Calu3 (cell line): ENCODE measurements at places on chromosomes 6 and 20. TPM values are rescaled to one million over a fixed set of nuclear protein-coding genes. Genes with fewer than 3 reads are reported as not detected.

Gene SIRPB1
- 3.3 and 3.4 TPM in 2 replicates for total RNA-seq

Gene SCGN
- 3.5 and 3.7 TPM in 2 replicates for total RNA-seq

Gene SNAP25
- 0.73 and 0.83 TPM in 2 replicates for total RNA-seq

Gene MLN
- not detected in 2 replicates for total RNA-seq

- peaks cover 45% of the 10 kb centered on the region for H3K27me3 ChIP-seq
- H3K27ac ChIP-seq = no peak overlapping the region
- H3K36me3 ChIP-seq = no peaks in the 10 kb centered on the region
Observed at GRCh38 chr20:58471193-58472164, 43.7 kb downstream of the APCDD1L start.

DNA sequence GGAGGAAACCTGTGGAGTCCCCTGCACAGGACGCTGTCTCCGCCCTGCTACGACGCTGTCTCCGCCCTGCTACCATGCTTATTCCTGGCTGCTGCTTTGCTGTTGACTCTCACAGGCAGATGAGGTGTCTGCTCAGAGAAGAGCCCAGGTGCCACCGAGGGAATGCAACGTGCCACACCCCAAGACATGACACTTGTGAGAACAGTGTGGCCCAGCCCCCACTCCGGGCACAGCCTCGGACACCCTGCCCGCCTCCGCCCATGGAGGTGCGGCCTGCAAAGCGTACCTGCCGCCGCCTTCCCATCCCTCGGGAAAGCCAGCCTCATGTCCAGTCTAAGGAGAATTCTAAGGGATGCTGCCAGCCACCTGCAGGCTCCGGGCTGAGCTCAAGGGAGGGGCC lies 15.6 kb upstream of the MRGBP start:
- peaks cover 23% of the 10 kb centered on the region for H3K27me3 ChIP-seq
- DNase-seq = no peak
- H3K36me3 ChIP-seq = peaks cover 10% of the 10 kb centered on the region
- H3K4me3 ChIP-seq = no peak overlapping the region
- H3K27ac ChIP-seq = no peak overlapping the region
- H3K4me1 ChIP-seq = peaks cover 16% of the 10 kb centered on the region

DNA sequence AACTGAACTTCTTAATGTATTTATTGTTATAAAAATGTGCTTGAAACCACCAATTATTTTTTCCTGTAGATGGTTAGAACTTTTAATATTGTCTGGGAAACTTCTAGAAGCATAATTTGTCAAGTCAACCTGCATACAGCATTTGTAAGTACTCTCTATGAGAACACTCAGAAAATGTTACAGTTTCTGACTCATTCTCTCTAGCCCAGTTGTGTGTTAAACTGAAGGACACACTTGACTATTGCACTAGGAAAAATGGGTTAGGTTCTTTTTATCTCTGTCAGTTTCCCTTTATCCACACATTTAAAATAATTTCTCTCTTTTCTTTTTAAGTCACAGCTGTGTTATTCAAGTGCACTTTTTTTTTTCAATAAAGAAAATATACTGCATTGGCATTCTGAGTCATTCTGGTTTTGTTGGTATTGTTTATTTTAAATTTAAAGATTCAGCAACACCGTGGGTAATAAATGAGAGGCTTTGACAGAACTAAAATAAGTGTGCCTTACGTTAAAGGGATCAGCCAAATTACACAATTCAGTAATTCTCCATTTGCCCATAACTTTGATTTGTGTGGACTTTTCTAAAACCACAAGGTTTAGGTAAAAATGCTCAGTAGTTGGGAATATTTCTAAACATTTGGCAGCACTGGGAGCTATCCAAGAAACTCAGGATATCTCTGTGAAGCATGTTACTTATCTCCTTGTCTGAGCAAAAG lies 50.7 kb downstream of the OPN5 start:
- H3K36me3 ChIP-seq = no peaks in the 10 kb centered on the region
- no peak overlapping the region for H3K4me3 ChIP-seq
- peaks cover 13% of the 10 kb centered on the region for H3K4me1 ChIP-seq
- H3K27ac ChIP-seq = no peak overlapping the region

GRCh38 chr6:44202972-44203750 lies 13.6 kb upstream of the MYMX start:
- no peak overlapping the region for H3K27ac ChIP-seq
- H3K4me1 ChIP-seq = peaks cover 21% of the 10 kb centered on the region
- DNase-seq = no peak
- H3K36me3 ChIP-seq = no peaks in the 10 kb centered on the region
- no peak overlapping the region for H3K4me3 ChIP-seq
- no peaks in the 10 kb centered on the region for H3K27me3 ChIP-seq

- DNase-seq = no peak
- no peaks in the 10 kb centered on the region for H3K27me3 ChIP-seq
- no peaks in the 10 kb centered on the region for H3K4me1 ChIP-seq
- peaks cover 4% of the 10 kb centered on the region for H3K36me3 ChIP-seq
- no peak overlapping the region for H3K4me3 ChIP-seq
Observed at GRCh38 chr6:153927867-153928266, 111.2 kb upstream of the OPRM1 start.

- no peak overlapping the region for H3K4me3 ChIP-seq
- no peaks in the 10 kb centered on the region for H3K36me3 ChIP-seq
Observed at GRCh38 chr20:44009679-44009992, 95.0 kb downstream of the TOX2 start.

DNA sequence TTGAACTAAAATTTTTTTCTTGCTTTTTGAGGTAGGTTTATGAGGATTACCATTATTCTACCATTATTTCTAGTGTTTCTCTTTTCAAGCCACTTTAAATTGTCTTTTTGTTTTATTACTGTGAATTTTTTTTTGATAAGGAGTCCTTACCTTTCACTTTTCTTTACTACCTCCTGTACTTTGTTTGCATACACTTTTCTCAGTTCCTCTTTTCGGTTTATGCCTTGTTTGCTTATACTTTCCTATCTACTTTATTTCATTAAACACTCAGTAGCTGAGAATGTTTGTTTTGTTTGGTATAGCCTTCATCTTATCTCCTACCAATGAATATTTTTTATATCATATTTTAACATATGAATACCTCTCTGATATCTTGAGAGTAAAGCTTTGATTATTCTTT lies 147.9 kb downstream of the TFAP2B start:
- no peak overlapping the region for H3K4me3 ChIP-seq
- no peak for DNase-seq
- H3K27me3 ChIP-seq = no peaks in the 10 kb centered on the region
- no peak overlapping the region for H3K27ac ChIP-seq

- no peaks in the 10 kb centered on the region for H3K27me3 ChIP-seq
- peak overlapping the region; percentile 55 for H3K27ac ChIP-seq
- peaks cover 14% of the 10 kb centered on the region for H3K4me1 ChIP-seq
- H3K36me3 ChIP-seq = peaks cover 6% of the 10 kb centered on the region
- peak; percentile 72 for DNase-seq
- H3K4me3 ChIP-seq = peak overlapping the region; percentile 67
Observed at GRCh38 chr6:166112580-166112979, 55.1 kb downstream of the TBXT start.

- no peak overlapping the region for H3K27ac ChIP-seq
- no peaks in the 10 kb centered on the region for H3K27me3 ChIP-seq
- no peaks in the 10 kb centered on the region for H3K36me3 ChIP-seq
- peaks cover 8% of the 10 kb centered on the region for H3K4me1 ChIP-seq
- no peak for DNase-seq
- no peak overlapping the region for H3K4me3 ChIP-seq
Observed at GRCh38 chr6:25548451-25548850, 103.6 kb upstream of the SCGN start.

DNA sequence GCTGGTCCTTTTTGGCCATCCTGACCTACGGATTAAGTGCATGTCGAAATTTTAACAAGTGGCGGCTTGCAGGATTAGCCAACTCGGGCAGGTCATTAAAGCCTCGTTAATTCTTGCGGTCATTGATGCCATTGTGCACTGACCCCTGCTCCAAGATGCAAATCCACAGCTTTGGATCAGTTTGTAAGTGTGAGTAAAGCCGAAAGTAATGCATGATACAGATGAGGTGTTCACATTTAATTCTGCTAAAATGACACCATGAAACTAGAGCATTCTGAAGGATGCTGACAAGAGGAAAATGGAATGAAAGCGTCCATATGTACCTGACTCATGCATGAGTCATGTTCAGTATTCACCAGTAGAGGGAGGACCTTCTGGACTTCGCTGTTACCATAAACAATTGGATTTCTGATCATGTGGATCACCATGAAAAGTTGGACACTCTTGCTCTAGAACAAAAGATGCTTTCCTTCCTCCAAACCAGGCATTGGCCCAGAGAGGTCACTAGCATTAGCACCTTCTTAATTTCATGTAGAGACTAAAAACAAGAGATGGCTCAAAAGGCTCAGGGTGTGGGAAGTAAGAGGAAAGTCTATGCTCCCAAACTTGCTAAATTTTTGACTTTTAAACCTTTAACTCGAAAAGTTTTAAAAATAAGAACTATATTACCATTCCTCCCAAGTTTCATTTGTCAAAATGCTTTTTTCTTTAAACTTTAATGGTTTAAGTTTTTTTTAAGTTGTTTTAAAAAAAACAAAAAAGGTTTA lies 48.0 kb downstream of the MUC22 start:
- H3K36me3 ChIP-seq = no peaks in the 10 kb centered on the region
- no peak overlapping the region for H3K27ac ChIP-seq
- DNase-seq = peak; percentile 53
- peaks cover 10% of the 10 kb centered on the region for H3K27me3 ChIP-seq
- H3K4me3 ChIP-seq = no peak overlapping the region
- peaks cover 27% of the 10 kb centered on the region for H3K4me1 ChIP-seq

DNA sequence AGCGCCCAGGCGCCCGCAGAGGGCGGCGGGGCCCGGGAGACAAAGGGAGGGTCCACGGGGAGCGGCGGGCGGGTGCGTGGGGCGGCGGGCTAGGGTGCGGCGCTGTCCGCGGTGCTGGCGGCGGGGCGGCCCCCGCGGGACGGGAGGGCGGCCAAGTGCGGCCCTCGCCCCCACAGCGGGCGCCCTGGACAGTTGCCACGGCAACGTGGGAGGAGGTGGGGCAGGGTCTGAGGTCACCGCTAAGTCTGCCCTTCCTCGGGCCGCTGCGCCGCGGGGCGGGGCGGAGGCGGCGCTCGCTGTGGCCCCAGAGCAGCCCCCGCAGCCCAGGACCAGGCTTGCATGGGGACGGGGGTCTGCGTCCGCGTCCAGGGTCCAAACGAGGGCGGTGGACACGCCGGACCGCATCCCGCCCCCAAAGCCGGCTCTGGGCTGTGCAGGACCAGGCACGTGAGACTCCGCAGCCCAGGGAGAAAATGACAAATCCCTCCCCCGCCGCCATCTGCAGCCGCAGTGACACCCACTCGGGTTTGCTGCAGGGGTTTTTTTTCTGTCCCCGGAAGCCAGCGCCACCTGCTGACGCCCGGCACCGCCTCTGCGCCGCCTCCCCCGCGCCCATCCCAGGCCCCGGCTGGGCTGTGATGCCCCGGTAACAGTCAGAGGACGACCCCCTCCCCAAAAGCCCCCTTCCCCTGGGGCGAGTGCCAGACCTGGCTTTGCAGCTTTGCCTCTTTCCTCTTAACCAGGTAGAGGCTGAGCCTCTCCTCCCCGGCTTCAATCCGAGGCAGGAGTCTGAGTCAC lies 36.8 kb downstream of the YTHDF1 start:
- peaks cover 97% of the 10 kb centered on the region for H3K27me3 ChIP-seq
- no peak overlapping the region for H3K27ac ChIP-seq
- peak; percentile 75 for DNase-seq
- H3K4me1 ChIP-seq = no peaks in the 10 kb centered on the region
- H3K36me3 ChIP-seq = peaks cover 12% of the 10 kb centered on the region

DNA sequence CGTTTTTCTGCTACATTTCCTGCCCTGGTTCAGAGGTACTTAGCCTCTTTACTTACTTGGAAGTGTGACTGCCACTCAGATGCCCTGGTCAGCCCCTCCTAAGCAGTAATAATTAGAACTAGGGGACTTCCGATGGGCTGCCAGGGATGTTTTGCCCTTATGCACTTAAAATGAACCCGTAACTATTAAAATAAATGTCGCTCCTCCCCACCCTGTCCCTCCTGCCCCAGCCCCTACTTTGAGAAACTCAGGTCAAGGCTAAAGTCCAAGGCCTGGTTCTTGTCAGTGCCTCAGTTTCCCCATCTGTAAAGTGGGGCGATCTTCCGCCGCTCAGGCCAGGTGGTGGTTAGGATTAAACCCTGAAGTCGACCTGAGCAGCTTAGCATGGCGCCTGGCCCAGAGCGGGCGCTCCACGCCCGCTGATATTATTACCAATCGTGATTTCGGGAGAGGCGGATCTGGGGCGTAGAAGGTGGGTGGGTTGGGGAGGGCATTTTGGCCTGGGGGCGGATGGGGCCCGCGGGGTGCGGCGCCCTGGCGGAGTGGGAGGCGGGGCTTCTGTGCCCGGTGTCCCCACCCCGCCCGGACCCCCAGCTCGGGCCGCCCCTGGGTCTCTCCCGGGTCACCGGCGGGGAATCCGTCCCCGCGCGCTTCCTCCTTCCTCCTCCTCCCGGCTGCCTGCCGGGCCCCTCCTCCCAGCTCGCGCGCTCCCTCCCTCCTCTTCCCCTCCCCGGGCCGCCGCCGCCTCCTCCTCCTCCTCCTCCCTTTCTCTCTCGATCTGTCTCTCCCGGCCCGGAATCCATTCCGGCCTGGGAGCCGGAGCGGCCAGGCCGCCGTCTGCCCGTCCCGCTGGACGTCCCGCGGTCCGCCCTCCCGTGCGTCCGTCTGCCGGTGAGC lies at the start of gene SRC:
Gene SRC (plus strand): TSS at position 802 of the 897 bp plus-strand sequence. CDS start 38,014 bp downstream, outside the sequence.
- peaks cover 77% of the 10 kb centered on the region for H3K4me1 ChIP-seq
- H3K36me3 ChIP-seq = peaks cover 65% of the 10 kb centered on the region
- peak; percentile 94 for DNase-seq

GRCh38 chr6:27650620-27651370 lies 177.9 kb upstream of the ZNF184 start:
- peaks cover 10% of the 10 kb centered on the region for H3K4me1 ChIP-seq
- peak overlapping the region; percentile 57 for H3K4me3 ChIP-seq
- H3K27me3 ChIP-seq = no peaks in the 10 kb centered on the region
- DNase-seq = peak; percentile 83

DNA sequence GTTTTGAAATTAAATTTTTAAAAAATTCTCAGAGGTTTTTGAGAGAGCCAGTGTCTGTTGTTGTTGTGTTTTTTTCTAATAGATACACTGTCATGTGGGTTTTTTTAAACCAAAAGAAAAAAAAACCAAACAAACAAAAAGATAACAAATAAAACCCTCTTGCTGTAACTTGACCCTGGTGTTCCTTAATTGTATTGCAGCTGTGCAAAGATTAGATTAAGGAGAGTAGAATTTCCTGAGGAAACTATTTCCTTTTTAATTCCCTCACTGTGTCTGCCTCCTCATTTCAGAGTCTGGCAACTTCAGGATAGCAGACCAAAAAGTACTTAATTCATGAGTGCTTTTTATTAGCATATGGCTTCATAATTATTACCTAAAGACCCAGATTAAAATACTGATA lies 281.9 kb downstream of the EPM2A start:
- H3K27me3 ChIP-seq = no peaks in the 10 kb centered on the region
- no peaks in the 10 kb centered on the region for H3K36me3 ChIP-seq
- no peak for DNase-seq
- H3K27ac ChIP-seq = no peak overlapping the region
- H3K4me3 ChIP-seq = no peak overlapping the region

DNA sequence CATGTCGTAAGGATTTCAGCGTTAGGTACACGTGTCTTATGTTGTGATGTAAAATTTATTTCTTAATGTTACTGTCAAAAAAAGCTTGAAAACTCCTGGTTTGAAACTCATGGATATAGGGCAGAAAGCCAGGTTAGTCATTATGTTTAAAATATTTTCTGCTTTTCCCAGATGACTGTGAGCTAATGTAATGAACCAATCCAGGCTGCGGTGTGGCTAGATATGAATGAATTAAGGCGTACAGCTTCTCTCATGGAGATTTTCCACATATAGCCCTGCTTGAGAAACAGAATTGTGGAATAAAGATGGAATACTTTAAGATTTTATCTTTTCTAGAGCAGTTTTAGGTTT lies 80.3 kb upstream of the STMND1 start:
- H3K27ac ChIP-seq = no peak overlapping the region
- H3K4me3 ChIP-seq = no peak overlapping the region
- H3K27me3 ChIP-seq = no peaks in the 10 kb centered on the region
- no peaks in the 10 kb centered on the region for H3K4me1 ChIP-seq
- no peak for DNase-seq
